ENCODE measurements at places on chromosomes 1 and 21.
A peak's percentile ranks its signal among the peaks of the same experiment; 100 is the strongest.

GRCh38 chr1:176216031-176216430, 8.9 kb upstream of the COP1 start:
- ATAC-seq, result no peak

DNA sequence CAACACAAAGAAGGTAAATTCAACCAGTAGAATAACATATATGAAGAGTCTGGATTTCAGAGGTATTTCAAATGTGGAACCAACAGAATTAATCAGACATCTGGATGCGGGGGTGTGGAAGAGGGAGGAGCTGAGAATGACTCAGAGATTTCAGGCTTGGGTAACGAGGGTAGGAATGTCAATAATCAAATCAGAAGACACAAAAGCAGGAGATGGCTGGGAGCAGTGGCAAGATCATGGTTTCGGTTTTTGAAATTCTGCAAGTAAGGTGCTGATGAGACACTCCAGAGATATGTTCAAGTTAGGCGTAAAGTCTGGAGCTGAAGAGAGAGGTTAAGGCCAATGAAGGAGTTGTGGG, 64.0 kb downstream of the PLPPR5 start:
- ATAC-seq, result peak; percentile 69

- ATAC-seq, result no peak
Observed at GRCh38 chr1:203860396-203861025, 888 bp upstream of the SNRPE start.

DNA sequence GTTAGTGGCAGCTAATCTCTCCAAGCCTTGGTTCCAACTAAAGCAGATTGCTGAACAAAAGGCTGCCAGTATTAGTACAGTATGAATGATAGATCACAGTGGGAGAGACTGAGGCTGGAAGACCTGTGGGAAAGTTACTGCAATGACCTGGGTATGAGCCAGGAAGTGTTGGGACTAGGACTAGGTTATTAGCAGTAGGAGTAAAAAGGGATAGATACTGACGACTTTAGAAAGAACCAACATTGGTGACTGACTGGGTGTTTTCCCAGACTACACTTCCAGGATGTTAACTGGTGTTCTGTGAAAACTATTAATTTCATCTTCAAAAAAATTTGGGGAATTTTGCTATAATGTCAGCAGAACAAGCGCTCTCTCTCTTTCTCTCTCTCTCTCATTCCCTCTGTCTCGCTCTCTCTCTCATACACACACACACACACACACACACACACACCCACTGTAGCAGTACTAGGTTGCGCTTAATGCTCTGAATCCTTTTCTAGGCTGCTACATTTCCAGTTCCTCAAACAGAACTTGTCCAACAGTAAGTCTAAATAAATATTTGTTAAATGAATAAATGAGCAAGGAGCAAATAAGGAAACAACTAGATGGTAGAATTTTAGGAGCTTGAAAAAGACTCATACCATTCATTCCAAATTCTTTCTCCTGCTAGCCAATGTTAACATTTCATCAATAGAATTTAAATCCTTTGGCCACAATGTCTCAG, 47.6 kb upstream of the RGS8 start:
- no peak for ATAC-seq

- no peak for ATAC-seq
Observed at GRCh38 chr21:42001781-42002180, 8.4 kb downstream of the ZBTB21 start.

DNA sequence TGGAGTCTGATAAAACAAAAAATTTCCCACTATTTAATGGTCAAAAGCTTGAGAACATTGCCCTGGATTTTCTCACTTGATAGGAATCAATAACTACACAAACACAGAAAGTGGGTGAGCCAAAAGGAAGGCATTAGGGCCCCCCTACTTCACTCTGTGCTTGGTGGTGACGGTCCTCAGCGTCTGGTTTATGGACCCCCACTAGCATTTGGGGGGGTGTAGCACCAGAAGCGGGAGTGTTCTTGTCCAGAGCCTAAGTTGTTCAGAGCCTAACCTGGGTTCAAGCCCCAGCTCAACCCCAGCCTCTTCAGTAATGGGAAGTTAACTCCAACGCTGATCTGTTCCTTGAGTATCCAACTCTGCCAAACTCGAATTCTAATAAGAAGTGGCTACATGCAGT, 33.1 kb downstream of the STPG1 start:
- ATAC-seq, result no peak

DNA sequence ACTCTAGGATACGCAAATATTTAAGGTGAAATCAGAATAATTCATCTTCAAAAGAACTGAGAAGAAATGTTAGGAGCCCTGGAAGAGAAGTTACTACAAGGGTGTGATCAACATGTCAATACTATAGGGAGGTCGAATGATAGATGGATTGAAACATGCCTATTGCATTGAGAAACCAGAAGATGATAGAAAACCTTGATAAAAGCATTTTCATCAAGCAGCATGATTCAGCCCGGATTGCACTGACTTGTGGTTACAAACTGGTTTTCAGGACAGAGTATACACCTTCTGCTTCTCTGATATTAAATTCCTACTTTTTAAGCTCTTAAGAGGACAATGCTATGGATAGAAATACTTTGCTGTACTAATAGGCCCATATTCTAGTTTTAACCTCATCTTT, 164.2 kb downstream of the FMN2 start:
- no peak for ATAC-seq

DNA sequence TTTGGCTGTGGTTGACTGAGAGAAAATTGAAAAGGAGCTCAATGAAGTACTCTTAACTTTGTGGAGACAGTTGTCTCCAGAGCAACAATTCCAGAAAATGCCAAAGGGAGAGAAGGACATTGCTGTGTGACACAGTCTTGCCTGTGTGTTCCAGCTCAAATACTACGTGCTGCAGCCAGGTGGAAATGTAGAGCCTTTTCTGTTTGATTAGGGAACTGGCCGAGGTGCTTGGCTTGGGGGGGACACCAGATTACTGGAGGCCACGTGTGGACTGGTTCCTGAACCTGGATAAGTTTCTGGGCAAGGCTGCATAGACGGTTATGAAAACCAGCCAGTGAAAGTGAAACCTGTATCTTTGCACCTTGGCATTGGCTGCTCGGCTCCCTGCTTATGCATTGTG, 217.9 kb downstream of the CTH start:
- no peak for ATAC-seq

DNA sequence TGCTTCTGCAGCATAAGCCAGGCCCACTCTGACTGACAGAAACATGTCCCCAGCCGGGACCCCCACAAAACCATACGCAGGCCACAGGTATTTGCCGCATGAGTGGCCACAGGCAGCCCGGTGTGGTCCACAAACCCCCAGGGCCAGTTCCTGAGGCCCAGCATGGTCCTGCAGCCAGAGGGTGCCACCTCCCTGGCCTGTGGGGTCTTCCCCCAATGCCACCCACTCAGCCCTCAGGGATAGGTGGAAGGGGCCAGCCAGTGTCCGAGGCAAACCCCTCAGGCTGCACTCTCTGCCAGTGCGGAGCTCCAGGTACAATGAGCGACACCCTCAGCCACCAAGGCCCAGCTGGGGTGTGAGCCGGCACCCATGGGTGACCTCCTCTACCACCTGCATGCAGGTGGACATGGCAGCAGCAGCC, 43.5 kb downstream of the UBE2G2 start:
- ATAC-seq, result no peak

- peak; percentile 38 for ATAC-seq
Observed at GRCh38 chr1:109240158-109241152, 8.9 kb upstream of the CELSR2 start.

Measured in motor neuron (in vitro differentiated cells).